CD4-positive, alpha-beta T cell treated with Interleukin-12 subunit alpha and Interleukin-12 subunit beta, for 1 hour (primary cell): ENCODE measurements at places on chromosomes 1 and 21.

- no peak for DNase-seq
Observed at GRCh38 chr1:155940482-155940992, 901 bp upstream of the RXFP4 start.

DNA sequence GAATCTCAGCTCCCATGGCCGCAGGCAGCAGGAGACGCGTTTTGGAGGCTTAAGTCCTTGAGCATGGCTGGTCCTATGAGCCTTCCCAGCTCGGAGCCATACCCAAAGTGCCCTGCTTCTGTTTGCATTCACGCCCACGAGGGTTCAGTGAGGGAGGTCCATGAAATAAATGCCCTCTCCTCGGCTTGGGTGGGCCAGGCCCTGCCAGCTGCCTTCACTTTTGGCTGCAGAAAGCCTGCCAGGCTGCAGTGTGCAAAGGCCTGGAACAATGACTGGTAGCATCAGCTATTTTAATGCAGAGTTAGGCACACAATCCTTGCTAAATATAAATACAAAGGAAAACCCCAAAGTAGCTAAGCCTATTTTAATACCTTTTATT, 49.4 kb downstream of the H3-3A start:
- no peak for DNase-seq

GRCh38 chr21:28025111-28025510, 967.6 kb downstream of the LTN1 start:
- DNase-seq: no peak

DNA sequence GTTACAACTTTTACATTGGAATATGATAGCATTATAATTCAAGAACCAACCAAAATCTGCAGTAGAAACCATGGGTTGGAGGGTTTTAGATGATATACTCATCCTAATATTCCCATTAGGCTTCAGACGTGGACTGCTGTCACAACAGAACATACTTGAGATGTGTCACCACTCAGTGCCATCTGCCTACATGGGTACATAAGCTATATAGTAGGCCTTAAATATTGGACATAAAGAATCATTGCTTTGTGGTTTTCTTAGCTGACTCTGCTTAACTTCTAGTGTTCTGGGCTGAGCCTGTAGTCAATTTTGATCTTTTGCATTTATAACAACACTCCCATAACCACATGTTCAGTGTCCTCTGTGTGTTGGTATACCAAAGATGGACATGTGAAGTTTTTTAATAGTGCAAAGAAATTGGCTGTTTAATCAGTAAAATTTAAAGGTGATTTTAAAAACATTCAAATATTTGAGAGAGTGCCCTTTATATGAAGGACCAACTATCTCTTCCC, 14.2 kb downstream of the RAP1A start:
- no peak for DNase-seq

GRCh38 chr1:248849637-248850036, 9.2 kb downstream of the ZNF692 start:
- DNase-seq: no peak

DNA sequence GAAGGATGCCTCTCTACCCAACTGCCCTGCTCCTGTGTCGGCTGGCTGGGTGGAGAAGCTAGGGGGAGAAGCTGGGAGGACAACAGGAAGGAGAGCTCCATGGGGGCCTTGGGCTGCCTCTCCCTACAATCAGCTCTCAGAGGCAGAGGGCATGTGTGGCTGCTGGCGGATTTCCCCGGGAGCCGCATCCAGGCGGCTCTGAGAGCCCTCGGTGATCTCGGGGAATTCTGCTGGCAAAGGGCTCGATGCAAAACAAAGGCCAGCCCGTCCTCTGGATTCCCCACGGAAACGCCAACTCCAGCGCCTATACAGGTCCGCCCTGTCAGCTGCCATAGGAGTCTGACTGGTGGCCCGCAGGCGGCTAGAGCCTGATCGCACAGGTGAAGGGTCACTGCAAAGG, 26.4 kb upstream of the EVA1B start:
- DNase-seq: no peak

- peak; percentile 53 for DNase-seq
Observed at GRCh38 chr1:227729881-227730629, 5.0 kb downstream of the JMJD4 start.

DNA sequence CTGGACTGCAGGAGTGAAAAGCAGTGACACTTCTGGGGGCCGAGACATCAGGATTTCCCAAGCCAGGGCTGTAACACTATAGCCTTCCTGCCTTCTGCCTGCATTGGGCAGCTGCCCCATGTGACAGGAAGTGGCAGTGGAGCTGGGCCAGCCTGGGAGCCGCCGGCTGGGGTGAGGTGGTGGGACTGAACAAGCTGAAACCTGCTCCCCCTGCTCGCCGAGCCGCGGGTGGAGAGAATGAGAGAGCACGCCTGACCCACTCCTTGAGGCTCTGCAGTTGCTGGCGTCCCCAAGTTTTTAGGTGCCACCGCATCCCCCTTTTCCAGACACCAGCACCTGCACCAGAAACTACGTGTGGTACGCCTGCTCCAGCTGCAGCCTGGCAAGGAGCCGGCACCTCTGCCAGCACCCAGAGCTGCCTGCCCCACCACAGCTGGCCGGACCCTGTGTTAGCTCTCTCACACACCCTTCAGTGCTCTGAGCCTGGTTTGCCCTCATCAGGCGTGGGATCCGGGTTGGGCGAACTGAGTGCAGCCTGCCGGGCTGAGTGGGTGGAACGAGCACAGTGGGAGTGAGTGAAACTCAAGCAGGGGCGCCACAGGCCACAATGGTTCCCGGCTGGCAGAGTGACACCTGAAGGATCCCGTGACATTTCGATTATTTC, 119.4 kb downstream of the AKT3 start:
- DNase-seq: no peak

DNA sequence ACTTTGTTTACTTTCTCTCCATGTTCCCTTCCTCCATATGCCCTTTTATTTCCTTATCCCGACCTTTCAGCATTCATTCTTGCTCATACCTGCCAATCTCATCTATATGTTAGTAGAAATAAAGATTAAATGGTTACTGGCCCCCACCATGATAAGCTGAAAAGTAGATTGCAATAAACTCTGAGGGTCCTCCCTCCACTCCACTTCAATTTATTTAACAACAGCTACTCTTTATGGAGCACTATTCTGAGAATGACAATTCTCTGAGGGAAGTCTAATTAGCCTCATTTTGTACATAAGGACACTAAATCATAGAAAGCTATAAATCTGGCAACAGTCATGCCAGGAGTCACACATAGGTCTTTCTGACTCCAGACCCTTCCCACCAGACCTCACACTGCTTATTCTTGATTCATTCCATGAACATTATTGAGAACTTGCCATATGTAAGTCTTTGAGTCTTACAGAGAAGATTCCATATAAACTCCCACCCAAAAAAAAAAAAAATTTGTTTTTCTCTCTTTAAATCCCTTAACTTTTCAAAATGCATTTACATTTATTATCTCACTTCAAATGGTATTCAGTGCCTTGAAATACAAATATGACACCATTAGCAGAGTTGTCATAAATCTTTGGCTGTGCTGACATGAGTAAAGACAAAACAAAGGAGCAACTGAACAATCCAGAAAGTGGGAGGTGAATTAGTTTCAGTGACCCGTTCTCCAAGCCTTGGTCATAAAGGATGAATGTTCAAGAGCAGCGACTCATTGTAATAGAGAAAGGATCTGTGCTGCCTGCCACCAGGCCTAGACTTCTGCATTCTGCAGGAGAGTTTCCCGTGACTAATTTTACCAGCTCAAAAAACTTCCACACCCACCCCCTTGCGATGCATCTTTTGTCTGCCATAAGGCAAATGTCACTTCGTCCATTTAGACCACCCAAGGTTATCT, 28.5 kb downstream of the PALMD start:
- DNase-seq: no peak

GRCh38 chr1:217373761-217374701, 256.9 kb downstream of the GPATCH2 start:
- DNase-seq: no peak

DNA sequence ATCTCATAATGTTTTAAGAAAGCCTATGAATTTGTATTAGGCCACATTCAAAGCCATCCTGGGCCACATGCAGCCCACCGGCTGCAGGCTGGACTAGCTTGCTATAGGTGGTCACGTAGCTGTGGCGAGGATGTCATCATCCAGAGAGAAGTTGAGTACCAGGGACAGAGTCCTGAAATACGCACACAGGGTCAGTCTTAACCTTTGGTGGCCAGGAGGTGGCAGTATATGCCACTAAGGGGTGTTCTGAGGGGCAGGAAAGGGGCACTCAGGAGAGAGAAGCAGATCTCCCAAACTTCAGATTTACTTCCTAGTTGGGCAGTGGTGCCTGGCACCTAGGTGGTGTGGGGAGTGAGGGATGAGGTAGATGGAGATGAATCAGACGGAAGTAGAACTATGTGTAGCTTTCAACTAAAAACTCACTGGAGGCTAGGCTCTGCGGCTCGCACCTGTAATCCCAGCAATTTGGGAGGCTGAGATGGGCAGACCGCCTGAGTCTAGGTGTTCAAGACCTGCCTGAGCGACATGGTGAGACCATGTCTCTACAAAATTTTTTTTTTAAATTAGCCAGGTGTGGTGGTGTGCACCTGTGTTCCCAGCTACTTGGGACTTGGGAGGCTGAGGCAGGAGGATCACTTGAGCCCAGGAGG, 16.3 kb upstream of the CDK18 start:
- DNase-seq: peak; percentile 55

- DNase-seq: no peak
Observed at GRCh38 chr1:225981714-225982113, 17.4 kb downstream of the SDE2 start.

DNA sequence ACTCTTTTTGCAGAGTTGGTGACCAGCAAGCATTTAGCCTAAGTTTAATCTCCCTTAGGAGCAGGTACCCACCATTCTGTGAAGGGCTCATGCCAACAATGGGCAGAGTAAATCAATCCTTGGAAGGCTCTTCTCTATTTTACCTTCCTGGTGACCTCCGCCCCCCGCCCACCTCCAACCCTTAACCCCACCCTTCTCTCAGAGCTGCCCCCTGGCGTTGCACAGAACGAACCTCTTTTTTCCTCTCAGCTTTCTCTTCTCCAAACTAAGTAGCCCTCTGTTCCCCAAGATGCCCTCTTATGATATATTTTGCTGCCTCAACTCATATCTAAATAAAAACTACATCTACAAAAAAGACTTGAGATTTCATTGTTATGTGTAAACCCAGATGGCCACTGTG, 186.8 kb downstream of the SEC16B start:
- no peak for DNase-seq

DNA sequence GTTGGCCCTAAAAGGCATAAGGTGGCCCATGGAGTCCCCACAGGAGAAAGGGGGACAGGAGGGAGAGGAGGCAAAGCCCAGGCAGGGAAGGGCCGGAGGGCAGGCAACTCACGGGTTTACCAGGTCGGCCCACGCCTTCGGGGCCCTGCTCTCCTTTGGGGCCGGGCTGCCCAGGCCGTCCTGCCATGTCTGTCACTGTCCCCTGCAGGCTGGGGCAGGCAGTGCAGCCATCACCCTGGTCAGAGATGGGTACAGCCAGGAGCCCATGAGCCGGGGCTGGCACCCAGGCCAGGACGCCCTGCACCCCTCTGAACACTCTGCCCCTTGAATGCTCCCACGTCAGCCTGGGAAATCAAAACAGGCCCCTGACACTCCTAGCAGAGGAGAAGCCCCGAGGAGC, 19.8 kb downstream of the COL16A1 start:
- no peak for DNase-seq

- peak; percentile 75 for DNase-seq
Observed at GRCh38 chr1:25030674-25031589, 100.9 kb upstream of the RUNX3 start.

GRCh38 chr1:8155528-8156186, 129.5 kb upstream of the ERRFI1 start:
- DNase-seq: no peak

- DNase-seq: no peak
Observed at GRCh38 chr1:42419126-42419821, 36.5 kb downstream of the ZMYND12 start.

GRCh38 chr1:40183055-40183710, 22.0 kb downstream of the RLF start:
- DNase-seq: peak; percentile 22

DNA sequence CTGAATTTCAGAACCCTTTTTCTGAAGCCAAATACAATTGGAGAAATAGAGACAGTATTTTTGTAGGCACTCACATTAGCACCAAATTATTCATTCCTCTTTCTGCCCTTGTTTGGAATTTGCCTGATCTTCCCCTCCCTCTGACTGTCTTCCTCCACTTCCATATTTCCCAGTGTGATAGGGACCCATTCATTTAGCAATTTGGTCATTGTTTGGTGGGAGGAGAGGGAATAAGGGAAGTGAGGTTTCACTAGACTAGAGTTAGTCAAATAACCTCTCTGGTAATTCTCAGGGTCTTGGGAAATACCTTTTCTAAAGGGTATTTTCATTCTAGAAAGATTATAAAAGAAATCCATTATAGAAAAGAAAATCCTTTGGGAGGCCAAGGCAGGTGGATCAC, 31.0 kb upstream of the MTMR11 start:
- no peak for DNase-seq

GRCh38 chr1:100360790-100361510, 8.6 kb downstream of the CDC14A start:
- no peak for DNase-seq

DNA sequence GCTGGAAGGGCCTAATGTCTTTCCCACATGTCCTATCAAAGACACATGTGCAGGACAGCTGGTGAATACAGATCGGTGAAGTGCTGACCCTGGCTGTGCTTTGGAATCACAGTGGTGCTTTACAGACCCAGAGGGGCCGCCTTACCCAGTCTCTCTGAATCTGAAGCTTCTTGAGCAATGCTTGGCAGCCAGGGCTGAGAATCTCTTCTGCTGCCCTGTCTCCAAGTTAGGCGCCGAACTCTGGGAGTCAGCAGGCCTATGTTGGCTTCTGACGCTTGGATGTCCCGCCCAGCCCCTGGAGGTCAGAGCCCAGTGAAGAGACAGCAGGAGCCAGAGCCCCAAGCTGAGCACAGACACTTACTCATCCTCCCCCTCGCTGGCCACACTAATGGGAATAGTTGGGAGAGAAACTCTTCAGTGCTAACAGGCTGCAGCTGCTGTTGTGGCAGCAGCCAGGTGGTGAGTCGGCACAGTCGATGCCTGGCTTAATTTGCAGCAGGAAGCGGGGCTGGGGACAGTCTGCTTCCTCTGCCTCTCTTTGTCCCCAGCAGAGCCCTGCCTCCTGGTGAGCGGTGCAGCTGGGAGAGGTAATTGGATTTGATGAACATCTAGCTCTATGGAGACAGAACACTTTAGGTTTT, 68.1 kb downstream of the URB2 start:
- no peak for DNase-seq

GRCh38 chr1:178408871-178409270, 87.9 kb downstream of the CLEC20A start:
- no peak for DNase-seq

DNA sequence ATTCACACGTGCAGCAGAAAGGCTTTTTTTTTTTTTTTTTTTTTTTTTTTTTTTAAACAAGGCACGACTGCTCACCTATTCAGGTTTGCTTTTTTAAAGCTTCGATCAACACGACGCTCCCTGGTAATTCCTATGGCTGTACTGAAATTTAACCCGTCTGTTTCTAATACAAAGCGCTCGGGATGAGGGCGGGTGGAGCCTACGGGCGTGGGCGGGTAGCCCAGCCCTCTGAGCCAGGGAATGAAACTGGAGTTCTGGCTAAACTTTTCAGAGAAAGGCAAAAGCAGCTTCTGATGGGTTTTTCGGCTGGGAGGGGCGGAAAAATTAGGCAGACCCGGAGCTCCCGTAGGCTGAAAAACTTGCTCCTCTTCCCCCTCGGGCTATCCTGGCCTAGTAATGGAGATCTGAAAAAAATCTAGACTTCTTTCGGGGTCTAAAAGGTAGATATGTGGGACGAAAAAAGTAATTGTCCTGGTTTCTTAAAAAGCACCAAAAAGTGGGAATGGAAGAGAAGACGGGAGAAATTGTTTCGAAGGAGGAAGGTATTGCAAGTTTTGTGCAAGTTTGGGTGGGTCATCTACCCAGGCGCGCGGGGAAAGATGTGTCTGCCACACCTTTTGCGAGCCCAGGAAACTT, 7.4 kb downstream of the NR5A2 start:
- DNase-seq: no peak
